ENCODE measurements at places on chromosomes 11 and 22.

DNA sequence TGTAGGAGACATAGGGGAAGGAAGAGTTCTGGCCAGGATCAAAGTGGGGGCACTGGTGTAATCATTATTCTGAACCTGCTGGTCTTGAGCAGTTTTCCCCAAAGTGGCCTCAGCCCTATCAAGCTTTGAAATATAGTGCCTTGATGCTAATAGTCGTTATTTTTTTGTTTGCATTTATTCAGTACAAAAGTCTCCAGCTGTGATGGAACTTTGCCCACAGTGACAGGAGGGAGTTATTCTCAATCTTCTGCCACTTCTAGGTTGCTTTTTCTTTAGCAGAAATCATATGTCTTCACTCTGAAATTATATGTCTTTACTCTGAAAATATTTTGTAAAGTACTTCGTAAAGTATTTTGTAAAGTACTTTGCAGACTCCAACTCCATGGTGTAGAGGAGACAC, 93.1 kb downstream of the FAT3 start:
- DNase-seq, result no peak

- no peak for DNase-seq
Observed at GRCh38 chr11:13135385-13136271, 126.5 kb downstream of the RASSF10 start.

- peak; percentile 81 for DNase-seq
Observed at GRCh38 chr22:43996170-43996980, 27.7 kb upstream of the PARVB start.

DNA sequence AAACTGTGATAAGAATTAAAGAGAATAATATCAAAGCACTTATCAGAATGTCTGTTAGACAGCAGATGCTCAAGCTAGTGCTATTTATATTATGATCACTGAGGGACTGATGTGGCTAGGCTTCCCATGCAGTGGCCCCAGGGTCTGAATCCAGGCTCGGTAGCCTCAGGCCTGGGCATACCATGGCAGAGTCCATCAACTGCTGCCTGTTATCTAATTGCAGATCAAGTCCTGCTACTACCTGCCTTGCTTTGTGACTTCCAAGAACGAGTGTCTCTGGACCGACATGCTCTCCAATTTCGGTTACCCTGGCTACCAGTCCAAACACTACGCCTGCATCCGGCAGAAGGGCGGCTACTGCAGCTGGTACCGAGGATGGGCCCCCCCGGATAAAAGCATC, 57.5 kb downstream of the TIMP3 start:
- DNase-seq, result no peak

DNA sequence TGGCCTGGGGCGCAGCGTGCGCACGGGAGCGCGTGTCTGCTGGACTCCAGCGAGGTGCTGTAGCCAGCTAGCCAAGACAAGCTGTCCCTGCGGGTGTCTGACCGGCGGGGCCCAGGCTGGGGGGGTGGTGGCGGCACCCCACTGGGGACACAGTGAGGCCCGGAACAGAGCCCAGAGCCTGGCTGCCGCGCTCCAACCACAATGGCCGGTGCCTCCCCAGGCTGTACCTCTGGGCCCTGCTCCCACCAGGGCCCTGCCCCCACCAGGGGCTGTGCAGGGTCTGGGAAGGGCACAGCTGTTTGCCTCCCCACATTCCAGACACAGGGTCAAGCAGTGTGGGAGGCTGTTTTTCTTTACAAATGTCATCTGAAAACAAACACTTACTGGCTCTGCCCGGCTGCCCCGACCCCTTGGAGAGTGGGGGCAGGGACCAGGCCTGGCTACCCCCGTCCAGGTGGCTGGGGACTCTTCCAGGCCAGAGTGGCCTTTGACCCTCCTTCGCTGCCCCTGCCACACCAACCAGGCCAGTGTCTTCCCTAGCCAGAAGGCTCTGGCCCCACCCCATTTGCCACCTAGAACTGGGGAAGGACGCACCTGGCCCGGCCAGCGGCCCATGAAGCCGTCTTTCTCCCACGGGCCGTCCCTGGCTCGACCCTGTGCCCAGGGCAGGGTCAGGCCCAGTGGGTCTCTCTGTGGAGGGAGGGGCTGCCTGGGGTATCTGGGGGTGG, 14.6 kb downstream of the H19 start:
- DNase-seq, result no peak

GRCh38 chr22:44369293-44369661, 56.5 kb upstream of the SHISAL1 start:
- no peak for DNase-seq

DNA sequence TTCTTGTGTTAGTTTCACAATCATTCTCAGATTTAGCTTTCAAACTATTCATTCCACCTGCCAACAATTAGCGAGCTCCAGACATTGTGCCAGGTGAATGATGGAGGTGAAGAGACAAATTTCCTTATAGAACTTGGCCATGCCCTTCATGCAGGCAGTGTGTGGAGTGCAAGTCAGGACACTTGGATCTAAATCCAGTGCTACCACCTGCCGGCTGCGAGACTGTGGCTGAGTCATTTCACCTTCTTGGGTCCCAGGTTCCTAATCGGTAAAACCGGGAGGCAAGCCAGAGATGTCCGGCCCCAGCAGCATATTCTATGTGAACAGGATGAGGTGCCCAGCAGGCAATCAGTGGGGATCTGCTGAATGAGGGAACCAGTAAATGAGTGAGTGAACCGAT, 18.6 kb upstream of the EHF start:
- DNase-seq, result no peak

DNA sequence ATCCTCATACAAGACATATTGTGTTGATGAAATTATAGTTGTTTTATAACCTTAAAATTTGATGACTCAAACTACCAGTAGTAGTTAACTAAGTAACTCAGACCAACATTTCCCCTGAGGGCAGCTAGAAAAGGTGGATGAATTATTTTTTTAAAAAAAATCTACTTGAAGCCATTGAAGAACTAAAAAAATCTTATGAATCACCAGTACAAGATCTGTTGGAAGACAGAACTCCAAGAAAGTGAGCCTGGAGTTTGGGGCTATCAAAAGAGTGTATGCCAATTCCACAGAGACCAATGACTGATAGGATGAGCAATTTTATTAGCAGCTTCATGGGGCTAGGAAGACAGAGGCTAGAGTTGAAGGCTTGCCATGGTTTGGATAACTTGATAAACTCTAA, 72.4 kb downstream of the CYP2R1 start:
- no peak for DNase-seq
